Stimulated activated CD4-positive, alpha-beta T cell treated with anti-CD3 and anti-CD28 coated beads, Interleukin-2, amount 100 ng/mL, for 4 hours (primary cell): ENCODE measurements at places on chromosomes 5 and 9.

DNA sequence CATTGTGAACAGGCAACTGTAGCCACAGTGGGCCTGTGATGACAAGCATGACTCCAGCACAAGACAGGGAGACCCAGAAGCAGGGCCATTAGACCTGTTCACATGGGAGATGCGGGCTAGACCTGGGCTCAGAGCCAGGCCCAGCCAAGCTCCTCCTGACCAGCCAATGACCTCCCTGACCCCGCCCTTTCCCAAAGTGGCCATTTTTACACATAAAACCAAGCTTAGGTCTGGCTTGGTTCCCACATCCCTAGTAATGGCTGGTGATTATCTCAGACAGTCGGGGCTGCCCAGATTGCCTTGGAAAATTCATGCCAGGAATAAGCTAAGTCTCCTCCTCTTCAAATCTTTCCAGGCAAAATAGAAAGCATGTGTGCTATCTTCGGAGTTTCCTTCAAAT lies 94.1 kb downstream of the FRMD3 start:
- DNase-seq = no peak

GRCh38 chr5:76688836-76689235 lies 27.1 kb upstream of the F2R start:
- no peak for DNase-seq

- no peak for DNase-seq
Observed at GRCh38 chr5:59003124-59003523, 420.2 kb downstream of the RAB3C start.

GRCh38 chr9:131616983-131617604 lies 71.8 kb downstream of the PRRT1B start:
- DNase-seq = no peak

GRCh38 chr5:151617841-151618710 lies 26.9 kb upstream of the FAT2 start:
- no peak for DNase-seq

DNA sequence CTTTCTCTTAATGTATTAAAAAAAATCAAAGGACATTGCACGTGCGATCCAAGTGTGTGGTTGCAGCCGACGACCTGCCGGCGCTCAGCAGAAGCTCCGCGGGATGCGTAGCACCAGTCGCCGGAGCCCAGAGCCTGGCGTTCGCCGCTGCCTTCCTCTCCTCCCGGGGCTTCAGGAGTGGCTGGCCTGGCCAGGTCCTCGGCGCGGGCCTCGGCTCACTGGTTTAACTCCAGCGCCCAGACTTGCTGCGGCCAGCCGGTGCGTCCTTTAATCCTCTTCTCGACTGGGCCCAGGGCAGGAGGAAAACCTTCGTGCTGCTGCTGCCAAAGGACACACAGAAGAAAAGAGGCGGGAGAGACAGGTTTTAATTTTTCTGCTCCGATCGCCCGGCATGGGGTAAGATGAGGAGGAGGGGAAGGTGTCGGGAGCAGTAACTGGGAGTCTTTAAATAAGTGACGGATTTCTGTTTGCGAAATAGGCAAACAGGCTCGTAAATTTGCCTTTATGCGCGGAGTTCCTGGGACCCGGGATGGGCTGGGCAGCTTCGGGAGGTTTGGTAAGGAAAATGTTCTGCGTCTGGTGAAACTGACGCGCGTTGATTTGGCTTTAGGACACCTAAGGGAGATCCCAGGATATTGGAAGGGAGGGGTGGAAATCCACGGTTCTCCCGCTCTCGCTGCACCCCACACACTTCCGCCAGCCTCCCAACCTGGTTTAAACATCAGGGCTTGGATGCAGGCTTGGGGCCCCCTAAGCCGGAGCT lies 2.3 kb downstream of the HAND1 start:
- no peak for DNase-seq

- no peak for DNase-seq
Observed at GRCh38 chr5:107639990-107640389, 30.7 kb downstream of the EFNA5 start.

DNA sequence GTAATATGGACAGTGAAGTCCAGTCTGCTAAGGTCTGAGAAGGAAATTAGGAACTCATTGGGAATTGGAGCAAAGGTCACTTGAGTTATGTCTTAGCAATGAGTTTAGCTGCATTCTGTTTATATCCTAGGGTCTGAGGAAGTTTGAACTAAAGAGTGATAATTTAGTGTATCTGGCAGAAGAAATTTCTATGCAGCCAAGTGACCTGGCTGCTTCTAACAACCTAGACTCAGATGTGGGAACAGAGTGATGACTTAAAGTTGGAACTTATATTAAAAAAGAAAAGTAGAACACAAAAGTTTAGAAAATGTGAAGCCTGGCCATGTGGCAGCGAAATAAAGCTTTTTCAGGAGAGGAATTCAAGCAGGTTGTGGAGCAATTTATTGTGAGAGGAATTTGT lies 106.2 kb downstream of the PRDM9 start:
- DNase-seq = no peak

- no peak for DNase-seq
Observed at GRCh38 chr5:10049858-10050455, 199.7 kb downstream of the ATPSCKMT start.

GRCh38 chr5:106755789-106756188 lies 914.9 kb downstream of the EFNA5 start:
- no peak for DNase-seq

DNA sequence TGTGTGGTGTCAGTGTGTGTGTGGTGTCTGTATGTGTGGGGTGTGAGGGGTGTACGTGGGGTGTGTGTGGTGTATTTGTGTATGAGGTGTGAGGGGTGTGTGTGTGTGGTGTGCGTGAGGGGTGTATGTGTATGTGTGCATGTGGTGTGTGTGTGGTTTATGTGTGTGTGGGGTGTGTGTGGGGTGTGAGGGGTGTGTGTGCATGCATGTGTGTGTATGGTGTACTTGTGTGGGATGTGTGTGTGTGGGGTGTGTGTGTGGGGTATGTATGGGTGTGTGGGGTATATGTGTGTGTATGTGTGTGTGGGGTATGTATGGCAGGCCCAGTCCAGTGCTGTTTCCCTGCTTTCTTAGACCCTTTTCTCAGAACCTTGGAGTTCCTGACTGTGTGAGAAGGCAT lies 83.3 kb downstream of the PTTG1 start:
- no peak for DNase-seq

DNA sequence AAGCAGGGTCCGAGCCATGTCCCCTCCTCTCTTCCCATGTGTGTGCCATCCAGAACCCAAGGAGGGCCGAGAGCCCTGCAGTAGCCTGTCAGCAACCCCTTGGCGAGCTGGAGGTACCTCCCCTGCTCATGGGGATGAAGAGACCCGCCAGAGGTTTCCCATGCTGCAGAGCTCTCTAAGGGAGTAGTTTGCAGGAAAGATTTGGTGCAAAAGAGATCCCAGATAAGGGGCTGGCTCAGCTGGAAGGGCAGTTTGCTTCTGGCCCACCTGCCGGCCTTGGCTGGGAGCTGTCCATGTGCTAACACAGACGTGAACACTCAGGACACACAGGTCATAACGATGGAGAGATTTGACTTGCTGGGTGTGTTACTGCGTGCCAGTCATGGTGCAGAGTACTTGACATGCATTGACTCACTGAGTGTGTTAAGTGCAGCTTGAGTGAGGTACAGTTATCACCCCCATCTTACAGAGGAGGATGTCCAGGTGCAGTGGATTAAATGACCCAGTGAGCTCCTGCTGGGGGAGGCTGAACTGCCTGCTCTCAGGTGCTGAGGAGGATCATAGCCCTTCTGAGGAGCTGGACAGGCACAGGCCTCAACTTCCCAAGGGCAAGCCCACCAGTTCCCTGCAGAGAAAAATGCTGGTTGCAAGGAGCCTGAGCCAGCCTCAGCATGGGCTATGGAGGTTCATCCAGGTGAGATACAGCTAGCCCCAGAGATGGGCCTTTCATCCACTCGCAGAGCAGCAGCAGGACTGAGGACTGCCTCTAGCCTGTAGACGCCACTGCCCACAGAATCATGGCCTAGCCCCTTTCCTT lies 6.3 kb upstream of the SLC25A48 start:
- DNase-seq = no peak

DNA sequence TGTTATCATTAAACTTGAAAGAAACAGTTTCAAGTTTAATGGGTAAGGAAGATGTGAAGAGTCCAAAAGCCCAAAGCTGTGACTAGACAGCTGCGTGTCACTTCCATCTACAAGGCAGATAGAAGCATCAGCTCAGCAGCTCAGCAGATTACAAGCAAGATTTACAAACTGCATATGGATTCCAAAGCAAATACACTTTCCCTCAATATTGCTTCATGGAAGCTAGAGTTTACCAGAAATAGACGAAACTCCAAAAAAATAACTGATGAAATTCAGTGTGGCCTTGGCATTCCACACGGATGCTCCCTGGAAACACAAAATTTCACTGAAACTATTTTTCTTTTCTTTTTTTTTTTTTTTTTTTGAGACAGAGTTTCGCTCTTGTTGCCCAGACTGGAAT lies 17.9 kb downstream of the MYO10 start:
- no peak for DNase-seq

GRCh38 chr9:107218829-107219485 lies 64.1 kb upstream of the RAD23B start:
- DNase-seq = no peak

DNA sequence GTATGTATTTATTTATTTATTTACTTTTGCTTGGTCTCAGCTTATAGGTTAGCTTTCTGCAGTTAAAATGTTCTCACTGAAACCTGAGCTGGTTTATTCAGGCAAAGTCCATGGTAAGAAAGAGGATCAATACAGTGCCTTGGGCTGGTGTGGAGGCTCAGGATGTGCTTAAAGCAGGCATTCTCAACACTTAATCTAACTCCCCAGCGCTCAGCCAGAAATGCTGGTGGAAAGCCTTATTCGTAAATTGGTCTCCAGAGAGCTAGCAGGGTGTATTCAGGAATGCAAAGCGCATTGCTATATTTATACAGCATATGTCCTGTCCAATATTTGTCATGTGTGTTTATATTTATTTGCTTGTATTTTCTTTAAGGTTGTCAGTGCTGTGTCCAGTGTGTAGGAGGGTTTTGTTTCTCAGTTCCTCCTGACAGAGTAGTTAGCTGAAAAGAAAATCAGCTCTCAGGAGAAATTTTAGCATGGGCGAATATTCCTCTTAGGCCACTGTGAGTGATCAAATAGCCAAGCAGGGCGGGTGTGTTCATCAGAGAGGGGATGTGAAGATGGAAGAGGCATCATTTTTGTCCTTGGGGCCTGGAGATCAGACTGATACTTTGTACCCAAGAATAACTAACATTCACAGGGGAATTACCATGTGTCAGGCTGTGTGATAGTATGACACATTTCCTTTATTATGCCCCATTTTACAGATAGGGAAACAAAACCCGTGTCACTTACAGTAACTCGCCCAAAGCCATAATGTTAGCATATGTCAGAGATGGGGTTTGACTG lies 65.8 kb downstream of the DOCK2 start:
- DNase-seq = no peak

DNA sequence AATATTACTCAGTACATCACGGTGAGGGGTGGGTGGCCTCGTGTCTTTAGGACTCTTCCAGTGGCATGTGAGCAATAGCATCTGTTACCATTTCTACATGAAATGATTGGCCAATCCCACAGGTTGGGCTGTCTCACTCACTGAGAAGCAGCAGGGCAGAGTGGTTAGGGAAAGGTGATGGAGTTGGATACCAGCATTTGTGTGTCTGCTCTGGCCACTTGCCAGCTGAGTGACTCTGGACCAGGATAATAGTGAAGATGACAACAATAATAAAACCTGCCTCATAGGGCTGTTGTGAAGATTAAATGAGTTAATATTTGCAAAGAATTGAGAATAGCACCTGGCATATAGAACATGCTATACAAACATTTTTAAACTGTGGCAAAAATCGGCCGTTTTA lies 42.0 kb downstream of the IQGAP2 start:
- DNase-seq = no peak

- no peak for DNase-seq
Observed at GRCh38 chr5:176352116-176352878, 9.3 kb downstream of the KIAA1191 start.

DNA sequence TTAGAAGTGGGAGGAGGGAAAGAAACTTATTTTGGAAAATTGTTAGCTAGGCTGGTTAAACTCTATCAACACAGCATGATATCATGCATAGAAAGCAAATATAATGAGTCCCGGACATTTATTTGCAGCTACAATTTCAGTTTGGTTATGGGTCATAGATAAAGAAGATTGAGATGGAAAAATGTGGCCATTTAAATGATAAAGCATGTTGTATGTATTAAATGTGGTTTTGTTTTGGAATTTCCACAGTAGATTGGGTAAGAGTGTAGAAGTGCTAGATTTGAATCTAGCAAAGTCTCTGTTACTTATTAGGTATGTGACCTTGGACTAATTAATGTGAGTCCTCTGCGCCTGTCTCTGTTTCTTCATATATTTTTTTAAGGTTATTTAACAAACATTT lies 217.4 kb downstream of the KDM4C start:
- DNase-seq = no peak

GRCh38 chr5:6253846-6254245 lies 124.5 kb downstream of the MED10 start:
- DNase-seq = no peak

- DNase-seq = no peak
Observed at GRCh38 chr5:4630031-4630430, 510.1 kb upstream of the ADAMTS16 start.

DNA sequence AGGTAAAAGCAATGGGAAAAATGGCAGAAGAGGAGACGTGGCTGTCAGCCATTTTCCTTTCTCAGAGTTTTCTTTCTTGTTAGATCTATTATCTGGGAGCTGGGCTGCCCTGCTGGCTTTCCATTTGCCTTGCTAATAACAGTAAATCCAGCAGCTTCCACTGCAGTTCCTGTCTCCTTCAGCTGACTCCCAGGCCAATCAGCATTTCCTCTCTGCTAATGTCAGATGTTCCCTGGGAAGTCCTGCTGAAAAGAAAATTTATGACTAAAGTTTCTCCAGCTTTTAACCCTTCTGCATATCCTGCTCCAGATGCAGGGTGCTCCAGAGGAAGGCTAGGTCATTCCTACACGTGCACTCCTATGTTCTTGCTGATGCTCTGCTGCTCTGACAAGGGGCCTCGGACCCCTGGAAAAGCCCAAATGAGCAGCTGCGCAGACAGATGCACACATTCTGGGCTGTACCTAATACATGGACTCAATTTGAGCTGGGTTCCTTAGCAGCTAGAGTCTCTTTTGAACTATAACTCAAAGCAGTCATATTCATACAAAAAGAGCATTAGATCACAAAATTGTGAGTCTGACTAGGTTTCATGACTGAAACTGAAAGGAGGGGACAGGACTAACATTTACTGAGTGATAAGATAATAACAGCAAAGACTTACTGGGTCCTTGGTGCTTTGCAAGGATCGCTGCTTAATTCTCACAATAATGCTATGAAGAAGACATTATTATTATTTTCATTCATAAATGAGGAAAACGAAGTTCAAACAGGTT lies 182.2 kb downstream of the MAPKAP1 start:
- no peak for DNase-seq

GRCh38 chr5:116671211-116671736 lies 96.7 kb upstream of the SEMA6A start:
- no peak for DNase-seq

DNA sequence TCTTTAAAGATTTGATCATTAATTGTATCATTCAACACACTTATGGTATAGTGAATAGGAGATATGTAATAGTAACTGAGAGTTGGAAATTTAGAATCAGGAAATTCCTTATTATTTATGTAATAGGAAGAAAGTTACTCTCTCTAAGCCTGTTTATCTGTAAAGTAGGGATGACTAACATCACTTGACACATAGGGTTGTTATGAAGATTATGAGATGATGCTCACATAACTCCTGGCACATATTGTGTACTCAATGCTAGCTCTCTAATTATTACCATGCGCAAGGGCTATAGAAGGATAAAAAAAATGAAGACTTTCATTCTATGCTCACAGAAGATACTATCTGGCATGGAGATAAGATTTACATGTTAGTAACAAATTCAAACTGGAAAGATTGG lies 149.9 kb downstream of the ISOC1 start:
- no peak for DNase-seq

- DNase-seq = no peak
Observed at GRCh38 chr5:125370461-125371205, 624.2 kb upstream of the ZNF608 start.
